Activated T-helper 17 cell treated with anti-CD3 and anti-CD28 coated beads, Interleukin-2, amount 50 U/mL, for 72 hours (primary cell): ENCODE measurements at places on chromosomes 6 and 20. TPM values are rescaled to one million over a fixed set of nuclear protein-coding genes. Genes with fewer than 3 reads are reported as not detected.
A peak's percentile ranks its signal among the peaks of the same experiment; 100 is the strongest.

Gene CFAP61
- not detected for total RNA-seq

DNA sequence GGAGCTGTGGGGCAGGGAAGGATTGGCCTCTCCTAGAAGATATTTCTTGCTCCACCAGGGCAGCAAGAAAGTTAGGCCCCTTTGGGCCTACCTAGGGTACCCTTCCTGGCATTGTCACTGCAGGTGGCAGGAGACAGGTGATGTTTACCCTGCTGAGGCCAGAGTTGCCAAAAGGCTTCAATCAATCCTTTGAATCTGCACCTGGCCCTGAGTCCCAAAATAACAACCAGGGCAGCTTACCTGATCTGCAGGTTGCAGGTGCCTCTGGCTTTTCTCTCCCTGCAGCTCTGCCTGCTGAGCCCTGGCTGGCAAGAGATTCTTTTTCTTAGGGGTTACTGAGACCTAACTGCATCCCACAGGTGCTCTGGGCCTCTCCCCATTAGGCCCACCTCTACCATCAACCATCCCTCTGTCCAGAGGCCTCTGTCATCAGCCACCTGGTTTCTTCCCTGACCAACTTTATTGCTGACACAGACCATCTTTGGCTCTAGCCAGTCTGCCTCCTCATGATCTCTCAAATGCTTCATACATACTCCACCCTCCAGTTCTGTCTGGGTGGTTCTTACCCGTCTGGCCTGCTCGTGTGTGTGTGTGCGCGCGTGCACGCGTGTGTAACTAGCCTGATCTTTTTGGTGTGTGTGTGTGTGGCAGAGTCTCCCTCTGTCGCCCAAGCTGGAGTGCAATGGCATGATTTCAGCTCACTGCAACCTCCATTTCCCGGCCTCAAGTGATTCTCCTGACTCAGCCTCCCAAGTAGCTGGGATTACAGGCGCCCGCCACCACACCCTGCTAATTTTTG, 13.7 kb downstream of the BCL2L1 start:
- ATAC-seq: no peak

Gene CRISP2
- total RNA-seq: not detected

DNA sequence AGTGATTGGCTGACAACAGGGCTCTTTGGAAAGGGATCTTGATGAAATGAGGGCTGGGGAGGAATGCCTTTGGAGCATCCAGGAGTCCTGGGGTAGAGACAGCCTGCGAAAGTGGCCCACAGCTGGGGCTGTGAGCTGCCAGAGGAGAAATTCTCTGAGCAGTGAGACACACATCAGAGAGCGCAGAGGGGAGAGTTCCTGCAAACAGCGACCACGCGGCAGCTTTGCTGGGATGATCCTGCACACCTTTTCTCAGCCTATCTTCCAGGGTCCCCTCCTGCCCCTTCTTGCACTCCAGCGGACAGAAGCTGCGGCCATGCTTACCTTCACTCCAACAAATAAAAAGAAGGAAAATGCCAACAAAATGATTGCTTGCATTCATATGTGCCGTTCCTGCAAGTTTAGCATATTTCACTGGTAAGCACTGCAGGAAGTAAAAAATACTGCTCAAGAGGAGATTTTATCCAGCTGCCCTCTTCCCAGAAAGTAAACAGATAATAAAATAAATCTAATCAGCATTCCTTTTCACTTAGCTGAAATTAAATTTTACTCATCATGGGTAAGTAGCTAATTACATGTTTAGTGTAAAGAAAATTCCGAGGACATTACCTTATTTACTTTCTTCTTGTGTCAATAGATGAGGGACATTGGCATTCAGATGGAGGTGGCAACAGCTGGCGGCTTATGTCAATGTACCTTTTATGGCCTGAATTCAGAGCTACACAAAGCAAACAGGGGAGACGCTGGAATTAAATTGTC, 339.9 kb upstream of the ARID1B start:
- ATAC-seq: no peak

Gene DDO
- total RNA-seq: not detected

- ATAC-seq: peak; percentile 49
Observed at GRCh38 chr20:62571669-62572344, 70.5 kb upstream of the SLCO4A1 start.

Gene ADGRG6
- 0.11 TPM for total RNA-seq

Gene ETV7
- 2.6 TPM for total RNA-seq

Gene CST2
- not detected for total RNA-seq

- no peak for ATAC-seq
Observed at GRCh38 chr6:75436869-75437268, 56.7 kb downstream of the FILIP1 start.

- no peak for ATAC-seq
Observed at GRCh38 chr6:75755704-75756103, 6.7 kb downstream of the MYO6 start.
